Stimulated activated CD4-positive, alpha-beta T cell treated with anti-CD3 and anti-CD28 coated beads, Interleukin-15, amount 100 ng/mL, for 1 hour (primary cell): ENCODE measurements at places on chromosomes 7 and 10.

- no peak for DNase-seq
Observed at GRCh38 chr10:108000365-108000764, 835.9 kb upstream of the SORCS1 start.

DNA sequence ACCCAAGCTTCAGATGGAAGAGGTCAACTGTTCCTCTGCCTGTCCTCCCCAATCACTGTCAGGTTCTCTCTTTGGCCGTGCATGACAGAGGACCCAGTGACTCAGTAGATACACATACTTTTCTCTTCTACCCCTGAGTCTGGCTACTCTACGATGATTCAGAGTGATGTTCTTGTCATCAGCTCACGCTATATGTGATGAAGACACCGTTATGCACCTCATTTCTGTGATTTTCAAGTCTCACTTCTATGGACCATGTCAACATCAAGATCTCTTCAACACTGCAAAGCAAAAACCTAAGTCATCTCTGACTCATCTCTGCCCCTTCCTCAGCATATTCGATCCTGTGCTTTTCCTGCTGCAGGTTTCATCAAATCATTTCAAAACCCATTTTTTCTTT lies 76.6 kb upstream of the DGKI start:
- no peak for DNase-seq

DNA sequence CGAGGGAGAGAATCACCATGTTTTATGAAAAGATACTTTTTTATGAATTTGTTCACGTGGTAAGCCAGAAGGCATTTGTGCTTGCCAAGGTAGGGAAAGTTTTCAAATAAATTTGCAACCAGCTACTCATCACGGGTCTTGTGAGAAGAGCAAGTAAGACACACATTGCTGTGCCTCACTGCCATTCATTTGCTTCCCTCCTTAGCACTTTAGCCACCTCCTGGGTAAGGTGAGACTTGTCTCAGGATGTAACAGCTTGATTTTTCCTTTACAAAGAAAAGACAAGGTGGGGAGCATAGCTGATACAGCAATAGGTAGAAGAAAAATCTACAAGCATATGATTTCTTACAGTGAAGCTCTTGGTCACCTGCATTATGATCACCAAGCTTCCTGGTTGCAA lies 342.4 kb upstream of the GRM3 start:
- no peak for DNase-seq

DNA sequence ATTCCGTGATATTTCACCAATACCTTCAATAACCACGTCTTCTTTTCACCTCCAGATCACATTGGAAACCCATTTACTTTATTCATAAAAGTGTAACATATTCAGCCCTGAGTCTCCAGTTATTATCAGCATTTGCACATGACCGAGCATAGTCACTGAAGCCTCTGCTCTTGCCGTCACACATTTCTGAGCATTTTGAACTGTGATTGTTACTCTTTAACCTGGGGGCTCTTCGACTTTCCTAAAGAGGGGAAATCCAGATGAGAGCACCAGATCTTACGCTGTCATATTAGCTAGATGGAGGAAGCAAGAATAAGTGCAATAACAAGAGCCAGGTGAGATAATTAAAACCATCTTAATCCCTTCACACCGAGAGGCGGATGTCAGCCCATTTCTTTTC lies 260.0 kb upstream of the NRP1 start:
- no peak for DNase-seq

DNA sequence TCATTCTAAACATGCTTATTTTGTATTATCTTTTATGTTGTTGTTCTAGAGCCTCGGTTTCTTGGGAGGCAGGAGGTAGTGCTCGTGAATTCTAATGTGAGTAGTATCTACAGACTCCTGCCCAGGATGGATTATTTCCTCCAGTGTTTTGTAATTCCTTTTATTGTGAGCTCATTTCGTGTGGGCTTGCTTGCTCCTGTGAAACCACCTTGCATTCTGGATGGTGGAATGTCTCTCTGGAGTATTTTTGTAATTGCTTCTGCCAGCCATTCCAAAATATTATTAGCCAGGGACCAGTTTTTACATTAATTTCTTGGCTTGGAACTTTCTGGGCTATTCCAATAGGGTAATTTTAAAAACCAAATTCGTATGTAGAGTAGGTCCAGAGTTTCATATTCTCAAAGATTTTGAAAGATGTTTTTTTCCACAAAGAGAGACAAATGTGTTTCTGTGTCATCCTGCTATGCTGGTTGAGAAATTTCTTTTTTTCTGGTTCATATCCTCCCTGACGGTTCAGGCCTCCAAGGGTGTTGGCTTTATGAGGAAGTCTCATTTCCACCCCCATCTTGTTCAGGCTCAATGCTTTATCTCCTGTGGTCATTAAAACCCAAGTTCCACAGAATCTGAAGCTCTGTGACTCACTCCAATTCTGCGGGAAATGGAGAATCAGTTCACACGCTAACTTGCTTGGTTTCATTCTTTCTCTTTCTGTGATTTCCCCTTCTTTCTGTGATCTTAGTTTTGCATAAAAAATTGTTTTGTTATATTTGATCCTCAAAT lies 41.7 kb upstream of the CALD1 start:
- no peak for DNase-seq

DNA sequence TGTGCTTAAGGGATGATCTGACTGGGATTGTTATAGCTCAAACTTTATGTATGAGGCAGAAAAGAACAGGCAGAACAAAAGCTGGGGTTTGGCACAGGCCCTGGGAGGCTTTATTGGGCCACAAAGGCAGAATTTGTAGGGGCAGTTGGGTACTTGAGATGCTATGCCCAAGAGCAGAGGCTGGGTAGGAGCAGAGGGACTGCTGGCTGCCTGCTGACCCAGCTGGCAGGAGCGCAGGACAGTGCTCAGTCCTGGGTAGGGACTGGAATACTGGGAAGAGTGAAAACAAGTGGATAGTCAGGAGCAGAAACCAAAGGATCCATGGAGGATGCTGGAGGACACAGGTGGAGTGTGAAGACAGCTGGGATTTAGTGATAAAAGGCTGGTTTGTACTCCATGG lies 75.7 kb downstream of the CCDC3 start:
- no peak for DNase-seq

DNA sequence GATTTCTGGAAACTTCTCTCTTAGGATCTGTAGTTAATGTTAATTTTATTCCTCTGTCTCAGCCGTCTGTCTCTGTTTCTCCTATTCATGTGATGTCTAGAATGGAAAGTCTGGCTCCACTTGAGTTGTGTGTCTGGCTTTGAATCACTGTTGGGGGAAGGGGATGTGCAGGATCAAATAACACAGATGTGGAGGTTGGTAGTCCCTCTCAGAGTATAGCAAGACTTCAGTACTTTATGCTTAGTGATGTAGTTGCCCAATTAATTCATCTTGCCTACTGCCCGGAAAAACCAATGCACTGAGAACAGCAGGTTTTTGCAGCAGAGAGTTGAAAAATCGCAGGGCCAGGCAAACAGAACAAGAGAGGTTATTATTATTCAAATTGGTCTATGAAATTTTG lies 79.2 kb downstream of the PHTF2 start:
- DNase-seq: no peak

DNA sequence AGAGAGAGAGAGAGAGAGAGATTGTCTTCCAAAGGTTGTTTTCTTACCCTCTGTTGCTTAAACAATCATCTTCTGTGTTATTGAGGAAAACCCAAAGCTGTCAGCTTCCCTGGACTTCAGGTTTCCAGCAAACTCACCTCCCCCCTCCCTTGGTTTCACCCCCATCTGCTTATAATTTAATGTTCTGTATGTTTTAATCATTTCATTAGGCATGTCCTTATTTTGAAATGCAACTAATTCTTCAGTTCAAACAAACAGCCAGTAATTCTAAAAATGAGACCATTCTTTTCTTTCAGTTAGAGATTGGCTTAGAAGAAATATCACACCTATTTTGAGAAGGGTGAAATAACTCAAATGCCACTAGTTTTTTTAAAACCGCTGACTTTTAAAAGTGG lies 102.9 kb downstream of the FAM204A start:
- no peak for DNase-seq

GRCh38 chr7:129187681-129188371 lies 607 bp upstream of the SMO start:
- DNase-seq: no peak
